ENCODE measurements at places on chromosomes 16 and 17. TPM values are rescaled to one million over a fixed set of nuclear protein-coding genes. Genes with fewer than 3 reads are reported as not detected.

- no peak for DNase-seq
Observed at GRCh38 chr17:4742629-4743028, 2.9 kb upstream of the CXCL16 start.

- DNase-seq = peak; percentile 56
Observed at GRCh38 chr17:40598619-40599467, 33.6 kb upstream of the CCR7 start.

DNA sequence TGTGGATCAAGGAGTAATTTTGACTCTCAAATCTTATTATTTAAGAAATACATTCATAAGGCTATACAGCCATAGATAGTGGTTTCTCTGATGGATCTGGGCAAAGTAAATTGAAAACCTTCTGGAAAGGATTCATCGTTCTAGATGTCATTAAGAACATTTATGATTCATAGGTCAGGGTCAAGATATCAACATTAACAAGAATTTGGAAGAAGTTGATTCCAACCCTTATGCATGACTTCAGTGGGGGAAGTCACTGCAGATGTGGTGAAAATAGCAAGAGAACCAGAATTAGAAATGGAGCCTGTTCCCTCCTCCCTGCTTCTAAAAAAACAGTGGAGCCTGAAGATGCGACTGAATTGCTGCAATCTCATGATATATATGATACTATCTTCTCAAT, 36.6 kb upstream of the HNF1B start:
- DNase-seq = no peak

GRCh38 chr17:13421581-13422130, 180.1 kb downstream of the HS3ST3A1 start:
- no peak for DNase-seq

DNA sequence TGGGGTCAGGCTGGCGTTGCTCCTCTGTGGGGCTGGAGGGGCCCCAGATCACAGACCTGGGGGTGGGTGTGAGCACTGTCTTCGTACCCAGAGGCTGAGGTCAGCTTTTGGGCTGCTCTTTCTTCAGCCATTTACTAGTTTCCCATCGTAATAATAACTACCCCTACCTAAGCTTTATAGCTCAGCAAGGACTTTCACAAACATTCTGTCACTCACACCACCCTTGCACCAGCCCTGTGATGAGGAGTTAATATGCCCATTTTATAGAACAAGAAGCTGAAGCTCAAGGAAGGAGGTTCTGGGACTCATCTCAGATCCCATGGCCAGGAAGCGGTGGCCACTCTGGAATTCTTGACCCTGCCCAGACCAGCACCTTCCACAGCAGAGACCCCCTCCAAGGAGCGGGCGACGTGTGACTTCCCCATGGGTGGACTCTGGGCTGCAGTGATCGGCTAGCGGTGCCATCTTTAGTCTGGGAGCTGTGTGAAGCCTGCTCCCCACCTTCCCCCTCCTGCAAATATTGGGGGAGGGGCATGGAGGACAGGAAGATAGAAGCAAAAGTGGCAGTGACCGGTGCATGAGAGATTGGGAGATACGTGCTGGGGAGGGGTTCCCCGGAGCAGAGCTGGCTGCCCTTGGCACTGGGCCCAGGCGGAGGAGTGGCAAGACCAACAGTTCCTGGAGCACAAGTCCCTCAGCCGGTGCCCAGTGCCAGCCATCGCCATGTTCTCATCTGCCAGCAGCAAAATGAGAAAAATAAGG, 81.8 kb upstream of the TOB1 start:
- no peak for DNase-seq

- no peak for DNase-seq
Observed at GRCh38 chr16:10558746-10559641, 21.4 kb downstream of the EMP2 start.

DNA sequence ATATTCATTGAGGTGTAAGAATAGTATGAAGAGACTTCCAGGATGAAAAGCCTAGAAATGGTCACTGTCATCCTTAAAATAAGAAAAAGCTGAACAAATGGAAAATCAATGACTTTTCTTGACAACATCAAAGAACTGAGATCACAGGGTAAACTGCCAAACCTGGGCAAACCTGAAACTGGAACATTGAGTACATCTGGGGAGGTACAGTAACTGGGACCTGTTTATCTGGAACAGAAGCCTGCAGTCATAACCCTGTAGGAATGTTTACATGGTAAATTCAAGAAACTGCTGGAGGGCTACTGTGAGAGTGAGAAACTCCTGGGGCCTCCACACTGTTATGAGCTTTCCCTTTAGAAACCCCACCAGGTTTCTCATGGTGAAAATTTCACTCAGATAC, 130.1 kb upstream of the PIRT start:
- no peak for DNase-seq

DNA sequence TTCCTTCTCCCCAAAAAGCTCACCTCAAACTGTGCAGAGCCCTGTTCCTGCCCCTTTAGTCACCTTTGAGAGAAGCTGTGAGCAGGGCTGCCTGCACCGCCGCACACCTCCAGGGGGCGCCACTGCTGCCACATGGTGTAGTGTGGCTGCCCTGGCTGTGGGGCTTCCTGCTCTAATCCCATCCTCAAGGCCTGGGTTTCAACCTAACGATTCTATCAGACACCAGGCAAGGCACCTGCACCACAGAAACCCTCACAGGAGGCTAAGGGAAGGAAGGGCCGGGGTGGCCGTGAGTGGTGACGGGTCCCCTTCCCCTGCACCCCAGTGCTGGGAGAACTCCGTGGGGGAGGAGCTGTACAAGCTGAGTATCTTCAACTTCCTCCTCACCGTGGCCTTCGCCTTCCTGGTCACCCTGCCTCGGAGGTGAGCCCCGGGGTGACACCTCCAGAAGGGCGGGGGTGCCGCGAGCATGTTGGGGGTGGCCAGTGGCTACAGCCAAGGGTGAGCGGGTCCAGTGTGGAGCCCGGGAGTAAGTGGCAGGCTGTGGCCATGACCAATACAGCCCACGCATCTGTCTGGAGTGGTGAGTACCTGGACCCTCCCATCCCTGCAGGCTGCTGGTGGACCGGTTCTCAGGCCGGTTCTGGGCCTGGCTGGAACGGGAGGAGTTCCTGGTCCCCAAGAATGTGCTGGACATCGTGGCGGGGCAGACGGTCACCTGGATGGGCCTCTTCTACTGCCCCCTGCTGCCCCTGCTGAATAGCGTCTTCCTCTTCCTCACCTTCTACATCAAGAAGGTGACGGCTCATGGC, 7.0 kb downstream of the TMC8 start:
- DNase-seq = peak; percentile 40

DNA sequence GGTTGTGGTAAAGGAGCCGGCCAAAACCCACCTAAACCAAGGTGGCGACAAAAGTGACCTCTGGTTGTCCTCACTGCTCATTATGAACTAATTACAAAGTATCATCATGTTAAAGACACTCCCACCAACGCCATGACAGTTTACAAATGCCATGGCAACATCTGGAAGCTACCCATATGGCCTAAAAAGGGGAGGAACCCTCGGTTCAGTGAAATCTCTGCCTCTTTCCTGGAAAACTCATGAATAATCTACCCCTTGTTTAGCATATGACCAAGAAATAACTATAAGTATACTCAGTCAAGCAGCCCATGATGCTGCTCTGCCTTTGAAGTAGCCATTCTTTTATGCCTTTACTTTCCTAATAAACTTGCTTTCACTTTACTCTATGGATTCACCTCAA, 72.2 kb downstream of the CYLD start:
- no peak for DNase-seq

CCL7 gene
- not detected for total RNA-seq

- DNase-seq = no peak
Observed at GRCh38 chr16:26051063-26051462, 359.3 kb downstream of the HS3ST4 start.

- no peak for DNase-seq
Observed at GRCh38 chr16:81758376-81758775, 20.7 kb upstream of the PLCG2 start.

DNA sequence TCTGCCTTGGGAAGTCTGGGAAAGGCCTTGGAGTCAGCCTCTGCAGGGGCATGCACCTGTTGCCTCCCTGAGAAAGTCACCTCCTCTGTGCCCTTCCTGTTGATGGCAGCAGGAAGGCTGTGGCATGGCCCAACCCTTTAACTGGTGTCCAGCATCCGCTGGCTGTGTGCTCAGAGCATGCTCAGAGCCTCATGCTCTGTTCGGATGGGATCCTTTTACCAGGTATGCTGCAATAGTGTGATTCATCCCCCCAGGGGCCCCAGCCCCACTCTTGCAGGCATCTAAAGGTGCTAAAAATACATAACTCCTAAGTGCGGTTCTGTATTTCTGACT, 24.9 kb downstream of the KLHL36 start:
- no peak for DNase-seq

RAB34 gene
- total RNA-seq = 21.3 TPM

GPRC5B gene
- 0.75 TPM for total RNA-seq
